ENCODE measurements at places on chromosomes 16 and 17.
A peak's percentile ranks its signal among the peaks of the same experiment; 100 is the strongest.

GRCh38 chr16:64450177-64450576 is 671.7 kb downstream of the CDH11 start:
- no peak for DNase-seq

- DNase-seq: no peak
Measured at GRCh38 chr16:83952587-83952939, 477 bp upstream of the OSGIN1 start.

- no peak for DNase-seq
Measured at GRCh38 chr17:45384047-45384788, 48.5 kb downstream of the ARHGAP27 start.

GRCh38 chr16:12876778-12877177 is 24.6 kb upstream of the SHISA9 start:
- DNase-seq: no peak

DNA sequence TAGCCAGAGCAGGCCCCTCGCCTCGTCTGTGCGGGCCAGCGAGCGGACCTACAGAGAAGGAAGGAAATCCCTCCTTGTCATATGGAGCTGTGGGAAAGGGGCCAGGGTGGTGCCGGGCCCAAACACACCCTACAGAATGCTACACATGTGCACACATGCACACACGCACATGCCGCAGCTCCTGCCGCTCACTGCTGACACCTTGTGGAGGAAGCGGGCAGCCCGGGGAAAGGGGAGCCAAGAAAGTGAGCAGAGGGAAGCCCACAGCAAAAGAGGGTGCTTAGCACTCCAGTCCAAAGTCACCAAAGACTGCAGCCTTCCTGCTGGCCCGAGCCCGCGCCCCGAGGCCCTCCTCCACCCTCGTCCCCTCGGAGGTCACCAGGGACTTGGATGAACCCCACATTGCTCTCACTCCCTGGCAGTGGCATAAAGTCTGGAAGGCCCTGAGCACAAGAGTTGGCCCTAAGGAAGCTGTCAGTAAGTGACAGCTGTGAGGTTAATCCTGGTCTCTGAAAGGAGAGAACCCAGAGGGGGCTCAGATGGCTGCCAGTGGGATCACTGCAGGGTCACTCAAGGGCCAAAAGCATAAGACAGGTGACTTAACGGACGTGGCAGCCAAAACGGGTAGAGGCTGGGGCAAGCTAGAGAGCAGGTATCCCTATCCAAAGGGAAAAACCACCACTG is 68.2 kb downstream of the MYO18A start:
- peak; percentile 75 for DNase-seq

DNA sequence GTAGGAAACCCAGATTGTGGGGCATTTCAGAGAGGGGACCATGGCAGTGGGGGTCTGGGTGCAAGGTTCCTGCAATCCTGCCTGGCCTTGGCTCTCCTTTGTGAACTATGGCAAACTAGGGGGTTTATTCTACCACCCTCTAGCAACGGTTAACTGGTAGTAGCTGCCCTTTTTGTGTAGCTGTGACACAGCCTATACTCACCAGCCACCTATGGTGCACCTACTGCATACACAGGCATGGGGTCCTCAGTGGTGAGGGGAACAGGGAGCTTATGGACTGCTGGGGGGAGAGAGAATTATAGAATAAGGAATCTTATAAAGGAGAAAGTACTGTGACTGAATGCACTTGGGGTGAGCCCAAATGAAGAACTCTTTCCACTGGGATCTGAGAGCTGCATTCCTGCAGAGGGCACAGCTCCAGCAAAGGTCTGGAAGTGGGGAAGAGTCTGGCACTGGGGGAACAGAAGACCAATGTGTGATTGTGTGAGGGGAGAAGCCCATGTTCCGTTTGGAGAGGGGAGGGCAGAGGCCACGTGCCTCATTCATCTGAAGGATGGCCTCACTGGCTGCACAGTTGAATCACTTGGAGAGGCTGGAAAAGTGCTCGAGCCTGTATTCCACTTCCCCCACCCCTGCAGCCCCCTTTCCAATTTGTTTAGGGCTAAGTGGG is 2.1 kb downstream of the MT1X start:
- no peak for DNase-seq

DNA sequence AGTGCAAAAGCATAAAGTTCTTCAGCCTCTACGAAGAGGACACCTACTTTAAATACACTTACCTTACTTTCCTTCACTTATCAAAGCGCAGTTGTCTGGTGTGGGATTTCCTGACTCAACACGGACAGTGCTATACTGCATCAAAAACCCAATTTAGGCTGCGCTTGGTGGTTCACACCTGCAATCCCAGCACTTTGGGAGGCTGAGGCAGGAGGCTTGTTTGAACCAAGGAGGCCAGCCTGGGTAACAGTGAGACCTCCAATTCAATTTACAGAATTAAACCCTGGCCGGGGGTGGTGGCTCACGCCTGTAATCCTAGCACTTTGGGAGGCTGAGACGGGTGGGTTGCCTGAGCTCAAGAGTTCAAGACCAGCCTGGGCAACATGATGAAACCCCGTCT is 4.1 kb downstream of the JMJD6 start:
- no peak for DNase-seq

- DNase-seq: no peak
Measured at GRCh38 chr16:66656547-66656946, 40.0 kb downstream of the CMTM4 start.

DNA sequence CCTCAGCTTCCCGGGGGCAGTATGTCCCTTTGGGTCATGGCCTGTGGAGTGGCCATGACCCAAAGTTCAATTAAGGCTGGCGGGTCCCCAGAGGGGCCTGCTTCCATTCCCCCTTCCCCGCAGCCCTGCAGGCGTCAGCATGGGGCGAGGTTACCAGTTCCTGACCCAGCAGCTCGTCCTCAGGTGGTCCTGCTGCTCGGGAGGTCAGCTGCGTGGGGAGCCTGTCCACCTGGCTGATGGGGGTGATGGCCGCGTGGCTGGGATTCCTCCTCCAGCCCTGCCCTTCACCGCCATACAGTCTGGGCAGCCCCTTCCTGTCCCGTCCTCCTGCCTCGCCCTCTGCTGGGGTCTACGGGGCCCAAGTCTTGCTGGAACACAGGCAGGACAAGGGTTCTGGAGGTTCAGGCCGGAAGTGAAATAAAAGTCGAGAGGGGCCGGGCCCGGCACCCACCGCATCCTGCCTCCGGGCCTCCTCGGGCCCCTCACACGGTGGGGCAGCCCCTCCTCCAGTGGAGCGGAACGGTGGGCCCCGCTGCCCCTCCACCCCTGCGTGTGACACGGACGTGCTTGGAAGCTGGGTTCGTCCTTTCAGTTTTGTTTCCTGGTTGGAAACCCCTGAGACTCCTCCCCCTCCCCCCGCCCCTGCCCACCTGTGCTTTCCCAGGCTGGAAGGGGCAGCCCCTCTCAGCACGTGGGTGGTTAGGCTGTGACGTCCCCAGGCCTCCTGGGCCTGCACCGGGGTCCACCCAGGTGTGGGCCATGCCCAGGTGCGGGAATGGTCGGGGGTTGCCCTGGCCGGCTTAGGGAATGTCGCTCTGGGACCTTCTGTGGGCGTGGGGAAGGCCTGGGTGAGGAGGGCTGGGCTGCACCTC is 6.8 kb downstream of the UBALD2 start:
- DNase-seq: no peak

DNA sequence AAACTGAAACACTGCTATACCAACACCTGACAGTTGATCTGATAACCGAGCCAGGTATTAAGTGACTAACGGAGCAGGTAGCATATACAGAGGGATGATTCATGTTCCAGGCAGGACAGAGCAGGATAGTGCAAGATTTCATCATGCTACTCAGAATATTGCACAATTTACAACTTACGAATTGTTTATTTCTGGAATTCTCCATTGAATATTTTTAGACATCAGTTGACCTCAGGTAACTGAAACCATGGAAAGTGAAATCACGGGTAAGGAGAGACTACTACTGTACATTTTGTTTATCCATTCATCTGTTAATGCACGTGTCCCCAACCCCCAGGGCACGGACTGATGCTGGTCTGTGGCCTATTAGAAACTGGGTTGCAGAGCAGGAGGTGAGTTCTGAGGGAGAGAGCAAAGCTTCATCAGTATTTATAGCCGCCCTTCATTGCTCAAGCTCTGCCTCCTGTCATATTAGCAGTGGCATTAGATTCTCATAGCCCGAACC is 14.5 kb upstream of the PPM1E start:
- DNase-seq: peak; percentile 20

DNA sequence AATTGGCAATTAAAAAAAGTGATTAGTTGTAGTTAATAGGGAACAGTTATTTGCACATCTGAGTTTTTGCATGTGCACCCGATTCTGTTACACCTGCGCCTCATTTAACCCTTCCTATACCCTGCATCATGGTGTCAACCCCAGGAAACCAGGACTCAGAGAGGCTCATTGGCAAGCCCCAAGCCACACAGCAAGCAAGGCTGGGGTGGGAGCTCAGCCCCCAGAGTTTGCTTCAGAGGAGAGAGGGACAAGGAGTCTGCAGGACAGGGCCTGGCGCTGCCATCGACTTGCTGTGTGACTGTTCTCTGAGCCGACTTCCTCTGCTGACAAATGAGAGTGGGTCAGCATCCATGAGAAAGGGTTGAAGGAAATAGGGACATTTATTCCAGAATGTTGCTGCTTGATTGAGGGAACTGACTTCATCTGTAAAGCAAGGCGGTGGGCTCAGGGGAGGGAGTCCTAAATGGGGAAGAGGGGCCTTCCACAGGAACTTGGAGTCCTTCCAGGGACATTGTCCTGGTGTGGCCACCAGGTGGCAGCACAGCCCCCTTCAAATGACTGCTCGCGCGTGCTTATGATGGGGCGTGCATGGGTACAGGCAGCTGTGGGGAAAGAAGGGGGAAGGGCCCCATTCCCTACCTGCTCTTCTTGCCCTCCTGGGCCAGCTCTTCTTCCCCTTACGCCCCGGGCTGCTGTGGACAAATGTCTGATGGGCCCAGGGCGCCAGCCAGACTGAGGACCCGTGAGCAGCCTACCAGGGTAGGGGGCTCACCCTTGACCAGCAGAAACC is 51.6 kb downstream of the NT5M start:
- peak; percentile 70 for DNase-seq

- no peak for DNase-seq
Measured at GRCh38 chr16:52707676-52708337, 160.9 kb upstream of the TOX3 start.

DNA sequence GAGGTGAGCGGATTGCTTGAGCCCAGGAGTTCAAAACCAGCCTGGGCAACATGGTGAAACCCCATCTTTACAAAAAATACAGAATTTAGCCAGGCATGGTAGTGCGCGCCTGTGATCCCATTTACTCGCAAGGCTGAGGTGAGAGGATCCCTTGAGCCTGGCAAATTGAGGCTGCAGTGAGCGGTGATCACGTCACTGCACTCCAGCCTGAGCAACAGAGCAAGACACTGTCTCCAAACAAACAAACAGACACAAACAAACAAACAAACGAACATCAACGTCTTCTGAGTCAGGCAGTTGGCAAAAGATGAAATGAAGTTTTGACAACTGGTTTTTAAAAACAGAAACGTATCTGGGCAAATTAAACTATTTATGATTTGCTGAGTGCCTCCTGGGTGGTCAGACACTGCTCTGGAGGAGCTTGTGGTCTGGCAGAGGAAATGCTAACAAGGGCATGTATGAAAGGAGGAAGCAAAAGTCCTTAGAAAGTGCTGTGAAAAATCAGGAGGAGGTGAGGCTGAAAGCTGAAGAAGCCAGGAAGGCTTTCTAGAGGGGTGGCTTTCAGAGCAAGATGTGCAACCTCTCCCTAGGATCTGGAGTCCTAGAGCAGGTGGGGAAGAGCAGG is 10.2 kb upstream of the KRT20 start:
- no peak for DNase-seq

GRCh38 chr17:47172696-47173565 is 16.2 kb downstream of the CDC27 start:
- no peak for DNase-seq

- DNase-seq: no peak
Measured at GRCh38 chr16:78130083-78130608, 30.7 kb downstream of the WWOX start.

GRCh38 chr16:78748220-78748929 is 648.9 kb downstream of the WWOX start:
- no peak for DNase-seq

DNA sequence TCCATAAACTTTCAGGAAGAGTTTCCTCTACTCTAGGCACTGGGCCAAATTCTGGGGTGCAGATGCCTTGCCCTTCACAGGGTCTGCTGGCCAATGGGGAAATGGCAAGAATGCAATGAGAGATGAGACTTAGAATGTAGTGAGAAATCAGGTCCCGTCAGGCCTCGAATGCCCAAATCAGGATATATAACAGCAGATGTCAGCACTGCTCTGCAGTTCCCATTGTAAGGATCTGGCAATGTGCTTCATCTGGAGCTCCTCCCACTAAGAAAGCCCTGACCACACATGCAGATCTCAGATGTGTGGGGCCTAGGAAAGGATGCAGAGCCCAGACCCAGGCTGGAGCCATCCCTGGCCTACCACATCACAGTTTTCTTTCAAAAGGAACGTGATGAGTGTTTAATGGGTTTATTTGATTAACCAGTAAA is 13.9 kb upstream of the LPCAT2 start:
- DNase-seq: peak; percentile 78

DNA sequence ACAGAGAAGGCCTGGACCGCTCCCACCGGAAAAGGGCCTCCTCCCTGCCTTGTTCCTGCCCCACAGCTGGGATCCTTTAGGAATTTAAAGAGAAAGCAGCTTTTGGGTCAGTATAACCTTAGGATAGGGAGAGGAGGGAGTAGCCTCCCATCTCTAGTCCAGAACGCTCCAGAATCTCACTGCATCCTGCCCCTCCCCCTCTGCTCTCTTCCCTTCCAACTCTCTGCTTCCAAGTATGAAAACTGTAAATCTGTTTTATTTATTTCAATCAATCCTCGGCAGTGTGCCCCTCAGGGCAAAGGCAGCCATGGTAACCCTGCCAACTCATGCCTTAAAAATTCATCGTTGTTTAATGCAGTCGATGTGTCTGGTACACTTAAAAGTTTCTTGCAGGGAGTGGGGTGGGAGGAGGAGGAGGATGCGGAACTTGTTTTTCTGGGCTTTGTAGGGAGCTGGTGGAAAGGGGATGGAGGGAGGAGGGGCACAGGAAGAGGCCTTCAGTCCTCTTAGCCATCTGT is 21.2 kb upstream of the MTSS2 start:
- DNase-seq: no peak

GRCh38 chr17:61279476-61280145 is 120.0 kb upstream of the TBX2 start:
- no peak for DNase-seq

GRCh38 chr16:82004601-82005000 is 6.7 kb downstream of the SDR42E1 start:
- no peak for DNase-seq

- DNase-seq: no peak
Measured at GRCh38 chr16:55136356-55137150, 187.4 kb upstream of the IRX6 start.

DNA sequence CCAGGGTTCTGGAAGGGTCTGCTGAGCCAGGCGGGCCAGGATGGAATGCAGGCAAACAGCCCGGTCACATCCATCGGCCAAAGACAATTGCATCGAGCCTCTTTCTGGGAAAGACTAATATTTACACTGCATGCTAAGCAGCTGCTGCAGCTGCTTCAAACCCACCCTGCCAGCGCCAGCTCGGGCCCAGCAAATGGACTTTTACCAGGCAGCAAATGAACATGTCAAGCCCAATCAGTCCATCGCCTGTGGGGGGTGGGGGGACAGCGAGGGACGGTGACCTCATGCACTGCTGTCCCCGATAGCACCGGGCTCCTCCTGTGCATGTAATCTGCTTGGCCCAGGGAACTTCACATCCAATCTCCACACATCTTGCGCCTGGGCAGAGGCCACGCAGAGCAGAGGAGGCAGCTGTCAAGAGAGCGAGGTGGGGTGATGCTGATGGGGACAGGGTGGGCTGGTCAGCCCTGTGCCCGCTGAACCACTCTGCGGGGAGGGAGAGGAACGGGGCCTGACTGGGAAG is 39.4 kb upstream of the CDH5 start:
- DNase-seq: no peak

Measured in BE2C (cell line).